ENCODE measurements at places on chromosomes 4 and X.

GRCh38 chr4:6307891-6308290, 38.2 kb downstream of the WFS1 start:
- no peak for DNase-seq

DNA sequence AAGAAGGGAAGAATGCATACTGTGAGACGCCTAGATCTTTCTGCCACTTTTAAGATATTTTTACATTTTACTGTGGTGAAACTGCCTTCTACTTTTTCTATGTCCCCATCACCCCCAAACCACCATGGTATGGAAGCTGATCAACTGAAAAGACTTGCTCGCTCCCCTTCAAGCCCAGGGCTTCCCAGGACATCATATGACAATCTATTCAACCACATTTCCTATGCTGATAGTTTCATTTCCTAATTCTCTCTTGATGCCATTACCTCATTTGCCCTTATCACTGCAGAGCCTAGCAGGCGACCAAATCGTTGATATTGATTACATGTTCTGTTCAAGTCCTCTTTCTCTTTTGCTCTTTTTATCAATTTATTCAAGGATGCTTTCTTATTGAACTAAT, 40.1 kb upstream of the KLHL34 start:
- DNase-seq, result no peak

- DNase-seq, result no peak
These were observed 62.4 kb downstream of the C4orf50 start for GRCh38 chr4:5955856-5956255.

GRCh38 chrX:64853424-64853823, 122.8 kb downstream of the ZC4H2 start:
- no peak for DNase-seq

GRCh38 chr4:106803083-106803482, 233.0 kb downstream of the DKK2 start:
- no peak for DNase-seq

GRCh38 chrX:153688911-153689590, 1.3 kb downstream of the SLC6A8 start:
- no peak for DNase-seq

- no peak for DNase-seq
These were observed 83.8 kb upstream of the HHIP start for GRCh38 chr4:144562019-144562705.

DNA sequence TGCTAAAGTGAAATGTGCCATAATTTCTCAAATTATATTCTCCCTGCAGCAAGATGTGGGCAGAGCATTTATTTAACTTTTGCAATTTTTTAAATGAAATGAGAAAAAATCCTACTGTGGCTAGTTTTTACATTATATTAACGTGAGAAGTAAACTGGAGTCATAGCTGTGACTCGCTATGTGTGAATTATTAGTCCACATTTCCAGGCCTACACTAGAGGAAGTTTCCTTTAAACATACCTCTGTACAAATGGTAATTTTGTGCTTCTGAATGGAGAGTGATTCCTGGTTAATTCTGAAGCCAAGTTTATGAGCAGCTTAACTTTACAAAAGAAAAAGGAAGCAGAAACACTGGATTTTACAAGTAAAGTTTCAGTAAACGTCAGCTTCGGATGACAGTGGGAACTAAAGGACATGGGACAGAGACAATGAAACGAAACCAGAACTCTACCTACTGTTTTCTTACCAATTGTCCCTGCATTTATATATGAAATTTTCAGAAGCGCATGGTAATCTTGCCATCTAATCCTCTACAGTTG, 72.4 kb downstream of the FBXO8 start:
- no peak for DNase-seq

DNA sequence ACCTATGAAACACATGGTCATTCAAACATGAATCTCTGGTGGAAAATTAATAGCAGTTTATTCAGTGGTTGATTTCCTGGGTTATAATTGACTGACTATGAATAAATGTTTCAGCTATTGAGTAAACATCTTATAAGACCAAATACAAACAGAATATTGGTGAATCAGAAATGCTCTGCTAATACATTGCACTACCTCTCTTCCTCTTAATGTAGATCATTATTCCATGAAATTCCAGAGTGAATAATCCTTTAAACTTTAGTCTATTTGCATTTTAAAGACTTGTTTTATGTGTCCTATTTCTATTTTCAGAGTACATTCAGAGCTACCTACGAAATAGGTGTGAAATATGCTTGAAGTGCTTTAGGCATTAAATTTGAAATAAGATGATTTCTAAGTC, 715.4 kb downstream of the ADGRL3 start:
- no peak for DNase-seq

- no peak for DNase-seq
These were observed 15.4 kb downstream of the IRAK1 start for GRCh38 chrX:154004315-154004714.

- DNase-seq, result no peak
These were observed 26.8 kb downstream of the DOCK11 start for GRCh38 chrX:118522230-118522926.

GRCh38 chr4:110128472-110128919, 69.9 kb downstream of the ELOVL6 start:
- no peak for DNase-seq

DNA sequence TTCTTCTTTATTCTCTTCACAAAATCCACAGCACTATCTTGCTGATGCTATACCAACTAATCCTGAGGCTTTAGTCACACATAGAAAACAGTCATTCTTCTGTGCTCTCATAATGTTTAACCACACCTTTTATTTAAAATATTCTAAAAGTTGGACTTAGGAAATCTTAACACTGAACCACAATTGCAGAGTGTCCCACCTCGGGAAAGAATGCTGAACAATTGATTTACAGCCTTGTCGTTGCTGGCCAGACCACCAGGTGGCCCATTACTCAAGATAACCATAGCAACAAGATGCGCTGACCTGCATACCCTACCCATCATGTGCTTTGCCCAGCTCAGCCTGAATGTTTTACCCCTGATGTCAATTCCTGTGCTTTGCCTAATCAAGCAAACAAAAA, 100.8 kb downstream of the ARSJ start:
- DNase-seq, result no peak

DNA sequence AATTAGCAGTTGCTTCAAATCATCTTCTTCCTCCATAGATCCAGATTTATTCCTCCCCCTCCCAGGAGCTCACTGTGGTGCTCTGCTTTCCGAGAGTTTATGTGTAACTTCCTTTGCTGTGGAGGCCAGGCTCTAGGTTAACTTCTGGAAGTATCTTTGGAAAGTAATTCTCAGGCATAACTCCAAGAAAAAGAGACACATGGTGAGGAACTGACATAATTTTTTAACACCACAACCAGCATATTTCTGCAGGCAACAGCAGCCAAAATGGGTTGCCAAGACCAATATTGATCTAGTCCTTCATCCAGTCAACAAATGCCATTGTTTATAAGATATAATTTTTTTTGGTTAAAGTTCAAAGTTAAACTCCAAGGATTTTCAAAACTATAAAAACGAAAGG, 114.5 kb upstream of the RBPJ start:
- no peak for DNase-seq

GRCh38 chr4:150005537-150005936, 72.7 kb upstream of the DCLK2 start:
- DNase-seq, result no peak

- DNase-seq, result no peak
These were observed 221.6 kb downstream of the AFAP1 start for GRCh38 chr4:7717946-7718490.

DNA sequence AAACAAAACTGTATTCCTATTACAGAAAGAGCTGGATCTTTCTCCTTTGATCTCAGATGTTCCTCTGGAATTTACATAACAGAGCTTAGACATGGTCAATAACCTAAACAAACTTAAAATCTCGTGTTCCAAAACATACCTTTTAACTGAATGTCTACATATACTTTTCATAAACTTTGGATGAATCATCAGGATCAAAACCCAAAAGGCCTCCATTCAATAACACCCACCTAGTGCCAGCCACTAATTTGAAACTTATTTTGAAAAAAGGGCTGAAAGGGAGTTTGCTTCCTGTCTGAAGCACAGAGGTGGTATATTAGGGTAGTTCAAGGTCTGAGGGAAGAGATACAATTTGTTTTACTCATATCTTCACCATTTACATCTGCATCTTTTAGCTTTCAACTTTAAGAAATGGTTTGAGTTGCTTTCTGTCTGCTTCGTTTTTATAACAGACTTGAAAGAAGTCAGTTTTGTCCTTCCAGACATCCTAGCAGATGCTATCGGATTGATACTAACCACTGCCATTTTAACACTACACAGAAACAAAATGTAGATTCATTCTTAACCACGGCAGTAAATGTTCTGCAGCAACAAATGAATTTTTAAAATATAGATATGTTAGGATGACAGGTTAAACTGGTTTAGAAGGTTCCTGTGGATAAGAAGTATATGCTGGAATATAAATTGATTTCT, 242.8 kb upstream of the DKK2 start:
- no peak for DNase-seq

GRCh38 chr4:34572026-34572425, 1672.3 kb downstream of the ARAP2 start:
- DNase-seq, result no peak

- no peak for DNase-seq
These were observed 60.8 kb downstream of the RRAGB start for GRCh38 chrX:55778322-55778721.

DNA sequence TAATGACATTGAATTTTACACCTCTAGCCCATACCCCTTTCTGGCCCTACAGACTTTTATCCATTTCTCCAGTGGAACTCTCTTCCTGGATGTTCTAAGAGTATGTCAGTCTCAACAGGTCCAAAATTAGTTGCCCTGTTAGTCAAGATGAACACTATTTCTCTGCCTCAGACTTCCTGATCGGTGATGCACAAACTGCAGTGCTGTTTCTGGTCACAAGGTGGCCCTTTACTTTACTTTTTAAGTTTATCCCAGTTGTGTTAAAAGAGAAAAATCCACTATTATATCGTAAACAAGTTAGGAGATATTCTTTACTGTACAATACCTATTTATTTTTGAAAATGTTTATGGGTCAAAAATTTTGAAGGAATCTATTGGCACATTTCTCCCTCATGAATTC, 13.1 kb downstream of the TCEAL7 start:
- no peak for DNase-seq

DNA sequence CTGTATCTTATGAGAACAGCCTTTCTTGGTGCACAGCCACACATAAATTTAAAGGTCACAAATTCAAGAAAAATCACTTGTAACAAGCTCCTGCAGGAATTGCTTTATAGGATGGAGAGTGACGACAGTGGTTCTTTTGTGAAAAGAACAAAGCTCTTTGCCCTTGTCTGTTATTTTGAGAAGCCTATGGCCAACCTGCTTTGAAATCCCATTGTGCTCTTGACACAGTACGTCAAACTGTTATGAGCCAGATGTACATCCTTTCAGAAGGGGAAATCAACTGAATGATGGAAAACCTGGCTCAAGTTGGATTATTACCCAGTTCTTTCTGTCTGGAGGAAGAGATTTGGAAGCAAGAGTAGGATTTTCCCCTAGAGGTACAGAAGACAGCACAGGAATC, 1454.2 kb downstream of the ARAP2 start:
- DNase-seq, result no peak
